AG10803 (cell line): ENCODE measurements at places on chromosomes 12 and 14.

- DNase-seq = no peak
Observed at GRCh38 chr14:63912286-63912685, 59.5 kb downstream of the SYNE2 start.

GRCh38 chr12:52805000-52805399 is 8.9 kb downstream of the KRT4 start:
- no peak for DNase-seq

DNA sequence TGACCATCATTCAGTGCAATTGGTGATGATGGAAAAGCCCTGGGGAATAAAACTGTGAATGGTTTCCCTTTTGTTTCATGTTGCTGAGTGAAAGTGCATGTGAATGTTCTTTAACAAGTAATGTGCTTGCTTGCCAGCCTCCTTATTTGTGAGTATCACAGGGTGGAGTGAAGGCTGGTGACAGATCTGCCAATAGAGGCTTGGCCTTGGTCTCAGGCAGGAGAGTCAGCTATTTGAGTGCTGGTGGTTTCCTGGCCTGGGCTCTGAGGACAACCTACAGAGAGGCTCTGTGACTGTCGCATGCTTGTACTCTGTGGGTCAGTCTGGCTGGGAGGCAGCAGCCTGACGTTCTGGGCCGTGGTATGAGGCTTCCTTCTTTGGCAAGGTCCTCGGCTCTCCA is 20.7 kb downstream of the KRT85 start:
- DNase-seq = no peak

- DNase-seq = peak; percentile 76
Observed at GRCh38 chr14:22872033-22872832, 693 bp downstream of the LRP10 start.

DNA sequence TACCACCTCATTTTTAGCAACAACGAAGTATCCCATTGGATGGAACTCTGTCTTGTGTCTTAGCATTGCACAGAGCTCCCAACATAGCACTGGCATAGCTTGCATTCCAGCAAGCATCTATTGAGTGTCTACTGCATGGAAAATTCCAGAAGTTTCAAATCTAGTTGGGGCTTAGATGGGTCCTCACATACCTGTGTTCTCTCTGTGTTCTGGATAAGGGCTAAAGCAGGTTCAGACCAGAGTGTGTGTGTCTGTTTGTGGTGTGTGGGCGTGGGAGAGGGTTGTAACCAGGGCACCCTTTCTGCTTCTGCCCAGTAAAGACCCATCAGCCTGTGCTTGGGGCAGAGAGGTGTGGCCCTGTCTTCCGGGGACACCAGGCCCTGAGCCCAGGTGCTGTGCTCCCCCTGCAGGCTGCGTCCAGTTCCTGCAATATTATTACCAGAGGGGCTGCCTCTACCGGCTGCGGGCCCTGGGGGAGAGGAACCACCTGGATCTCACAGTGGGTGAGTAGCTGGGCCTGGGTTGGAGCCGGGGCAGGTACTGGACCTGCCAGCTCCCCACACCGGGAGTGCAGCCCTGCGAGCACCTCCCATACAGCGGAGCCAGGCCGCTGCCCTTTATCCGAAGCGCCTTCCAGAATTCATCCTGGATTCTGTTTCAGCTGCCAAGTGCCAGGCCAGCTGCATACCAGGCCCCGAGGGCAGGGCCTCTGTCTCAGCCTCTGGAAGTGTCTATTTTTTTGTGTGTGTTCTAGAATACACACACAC is 20.3 kb downstream of the RHOF start:
- DNase-seq = peak; percentile 50

DNA sequence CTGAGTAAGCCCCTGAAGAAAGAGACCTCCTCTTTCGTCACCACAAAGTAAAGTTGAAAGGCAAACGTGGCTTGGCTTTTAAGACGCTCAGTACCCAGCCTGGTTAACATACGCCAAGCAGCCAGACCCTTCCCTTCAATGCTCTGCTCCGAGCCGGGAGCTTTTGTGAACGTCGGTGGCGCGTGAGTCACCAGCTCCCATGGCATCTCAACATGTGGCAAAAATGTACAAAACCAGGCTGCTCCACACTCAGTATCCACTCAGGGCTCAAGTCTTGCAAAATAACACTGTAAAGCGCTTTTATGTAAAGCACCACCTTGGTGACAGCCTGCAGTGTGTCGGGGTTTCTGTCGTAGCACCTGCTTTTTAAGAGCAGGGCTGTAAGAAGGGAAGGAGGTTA is 89.0 kb downstream of the SETD3 start:
- peak; percentile 72 for DNase-seq

- no peak for DNase-seq
Observed at GRCh38 chr12:10457760-10458159, 4.6 kb upstream of the KLRC1 start.

- DNase-seq = no peak
Observed at GRCh38 chr12:59594943-59595500, 807 bp upstream of the SLC16A7 start.

GRCh38 chr14:103806805-103807204 is 40.6 kb downstream of the PPP1R13B start:
- no peak for DNase-seq

DNA sequence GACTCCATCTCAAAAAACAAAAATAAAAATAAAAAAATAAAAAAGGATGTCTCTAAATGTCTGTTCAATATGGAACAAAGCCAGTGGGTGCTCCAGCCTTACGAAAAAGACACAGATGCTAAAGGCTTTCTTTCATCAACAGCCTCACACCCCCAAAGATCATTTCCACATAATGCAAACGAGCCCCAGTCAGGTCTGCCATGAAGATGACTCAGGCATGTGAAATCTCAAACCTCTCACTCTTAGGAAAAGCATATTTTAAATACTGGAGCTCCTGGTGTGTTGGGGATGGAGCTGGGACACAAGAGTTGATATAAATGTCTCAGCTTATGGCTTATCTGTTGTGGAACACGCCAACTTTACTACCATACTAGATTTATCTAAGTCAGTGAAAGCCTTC is 49.9 kb upstream of the PLXNC1 start:
- DNase-seq = peak; percentile 91

DNA sequence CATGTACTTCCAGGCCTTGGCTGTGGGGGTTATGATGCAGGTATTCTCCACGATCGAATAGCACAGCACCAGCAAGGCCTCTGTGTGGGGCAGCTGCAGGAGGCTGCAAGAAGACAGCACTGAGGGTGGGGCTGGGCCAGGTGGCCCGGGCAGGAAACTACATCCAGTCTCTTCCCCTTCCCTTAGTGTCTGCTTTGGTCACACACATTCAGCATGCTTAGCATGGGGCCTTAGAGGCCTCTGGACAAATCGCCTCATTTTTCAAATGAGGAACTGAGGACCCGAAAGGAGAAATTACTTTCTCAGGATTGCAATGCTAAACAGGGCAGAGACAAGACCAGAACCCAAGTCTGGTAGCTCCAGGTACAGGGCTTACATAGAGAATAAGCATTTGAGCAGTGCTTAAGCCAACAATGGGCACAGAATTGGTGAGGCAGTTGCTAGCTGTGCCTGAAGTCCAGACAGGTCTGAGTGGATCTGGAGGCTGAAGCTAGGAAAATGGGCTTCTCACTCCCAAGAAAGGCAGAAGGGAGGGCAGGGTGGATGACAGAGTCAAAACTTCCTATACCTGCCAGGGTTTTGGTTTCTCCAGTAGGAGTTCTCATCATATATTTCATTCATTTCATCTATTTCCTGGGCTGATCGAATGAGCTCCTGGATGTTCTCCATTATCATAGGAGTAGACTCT is 3.5 kb downstream of the ACRBP start:
- DNase-seq = no peak

DNA sequence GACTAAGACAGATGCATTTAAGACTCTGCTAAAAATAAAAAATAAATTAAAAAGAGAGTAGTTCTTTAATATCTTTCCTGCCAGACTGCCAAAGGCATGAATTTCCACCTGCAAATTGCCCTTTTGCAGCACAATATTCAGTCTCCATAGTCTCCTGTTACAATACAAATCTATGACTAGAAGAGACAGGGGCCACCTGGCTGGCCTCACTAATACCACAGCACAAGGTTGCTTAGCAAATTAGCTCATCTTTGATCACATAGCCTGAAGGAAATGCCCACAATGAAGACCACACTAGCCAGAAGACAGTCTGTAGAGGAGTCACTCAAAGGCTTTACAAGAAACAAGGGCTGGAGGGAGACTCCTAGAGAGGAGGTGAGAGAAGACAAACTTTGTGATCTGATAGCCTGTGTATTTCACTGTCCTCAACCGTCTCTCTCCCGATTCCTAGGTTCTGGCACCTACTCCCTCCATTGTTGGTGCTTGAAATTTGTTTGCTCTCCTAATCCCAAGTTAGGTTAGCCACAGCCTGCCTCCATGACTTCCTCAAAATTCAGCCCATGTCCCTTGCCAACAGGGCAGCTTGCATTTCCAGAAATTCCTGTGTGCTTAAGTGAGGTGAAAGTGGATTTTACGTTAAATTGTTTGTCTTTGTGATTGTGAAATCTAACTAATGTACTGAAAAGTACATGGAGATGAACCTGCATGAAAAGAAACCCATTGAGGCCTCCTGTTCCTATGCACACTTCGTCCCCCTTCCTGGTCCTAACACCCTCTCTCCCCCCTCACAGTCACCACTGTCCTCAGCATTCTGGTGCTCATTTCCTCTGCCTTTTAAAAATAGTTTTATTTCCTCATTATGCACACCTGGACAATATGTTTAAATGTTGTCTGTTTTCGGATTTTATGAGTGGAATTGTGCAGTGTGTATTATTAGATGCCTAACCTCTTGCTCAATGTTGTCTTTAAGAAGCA is 88.7 kb upstream of the PLXNC1 start:
- DNase-seq = no peak

- DNase-seq = no peak
Observed at GRCh38 chr14:51564460-51564859, 87.2 kb upstream of the FRMD6 start.

DNA sequence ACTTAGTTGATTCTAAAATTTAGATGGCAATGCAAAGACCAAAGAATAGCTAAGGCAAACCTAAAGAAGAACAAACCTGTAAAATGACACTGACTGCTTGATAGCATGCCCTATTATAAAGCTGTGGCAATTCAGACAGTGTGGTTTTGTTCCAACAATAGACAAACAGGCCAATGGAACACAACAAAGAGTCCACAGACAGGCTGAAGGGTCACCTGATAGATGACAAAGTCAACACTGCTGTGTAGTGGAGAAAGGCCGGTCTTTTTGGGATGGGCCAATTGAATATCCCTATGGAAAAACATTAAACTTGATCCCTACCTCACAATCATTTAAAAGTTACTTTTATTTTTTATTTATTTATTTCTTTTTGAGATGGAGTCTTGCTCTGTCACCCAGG is 33.8 kb upstream of the SLC25A3 start:
- DNase-seq = no peak

- DNase-seq = no peak
Observed at GRCh38 chr12:1920971-1921370, 2.5 kb upstream of the CACNA2D4 start.

DNA sequence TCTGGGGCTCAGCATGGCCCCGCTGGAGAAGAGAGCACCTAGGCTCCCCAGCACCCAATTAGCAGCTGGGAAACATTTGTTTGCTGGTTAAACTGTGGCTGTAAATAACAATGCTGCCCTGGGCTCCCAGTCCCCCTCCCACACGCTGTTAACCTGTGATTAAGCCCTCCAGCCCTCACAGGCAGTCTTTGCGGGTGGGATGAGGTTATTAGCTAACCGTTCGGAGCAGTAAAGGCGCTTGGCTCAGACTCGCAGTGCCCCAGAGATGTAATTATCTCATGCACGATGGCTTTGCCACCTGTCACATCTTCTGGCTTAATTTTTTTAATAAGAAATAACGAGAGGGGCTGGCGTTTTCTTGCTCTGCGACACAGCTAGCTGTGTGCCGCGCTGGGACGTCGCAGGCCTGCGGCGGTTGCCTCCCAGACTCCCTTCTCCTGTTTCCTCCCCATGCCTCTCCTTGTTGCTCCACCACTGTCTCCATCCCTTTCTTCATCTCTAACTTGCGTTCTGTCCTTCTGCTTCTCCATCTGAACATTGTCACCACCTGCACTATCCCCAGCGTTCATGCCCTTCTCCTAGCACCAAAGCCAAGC is 239.2 kb upstream of the FKBP4 start:
- no peak for DNase-seq

DNA sequence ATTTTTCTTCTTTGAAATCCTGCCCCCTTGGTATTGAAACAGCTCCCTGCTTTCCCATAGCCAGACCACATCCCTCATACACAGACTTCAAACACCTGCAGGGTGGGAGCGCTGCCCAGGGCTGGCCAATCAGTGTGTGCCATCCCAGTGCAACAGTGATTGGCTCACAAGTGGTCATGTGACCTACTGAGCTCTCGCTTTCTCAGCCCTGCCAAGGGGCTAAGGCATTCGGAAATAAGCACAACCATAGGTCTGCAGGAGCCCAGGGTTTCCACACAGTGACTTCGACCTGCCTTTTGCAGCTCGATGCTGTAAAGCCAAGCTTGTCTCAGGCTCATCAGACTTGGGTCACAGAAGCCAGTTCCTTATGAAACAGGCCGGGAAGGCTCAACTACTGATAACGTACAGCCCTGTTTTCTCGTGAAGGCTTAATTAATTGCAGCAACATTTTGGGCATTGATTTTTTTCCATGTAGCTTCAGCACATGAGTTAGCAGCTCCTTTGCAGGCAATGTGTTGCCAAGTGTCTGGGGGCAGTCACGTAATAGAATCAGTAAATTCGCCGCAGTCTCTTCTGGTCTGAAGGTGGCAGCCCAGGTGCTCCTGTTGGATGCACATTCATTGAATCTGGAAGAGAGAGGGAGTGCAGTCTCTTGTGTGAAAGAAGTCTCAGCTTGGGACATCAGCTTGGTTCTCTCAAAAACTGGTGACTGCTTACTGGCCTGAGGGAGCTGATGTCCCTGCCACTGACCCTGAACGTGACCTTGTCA is 1091.8 kb downstream of the AACS start:
- DNase-seq = no peak

DNA sequence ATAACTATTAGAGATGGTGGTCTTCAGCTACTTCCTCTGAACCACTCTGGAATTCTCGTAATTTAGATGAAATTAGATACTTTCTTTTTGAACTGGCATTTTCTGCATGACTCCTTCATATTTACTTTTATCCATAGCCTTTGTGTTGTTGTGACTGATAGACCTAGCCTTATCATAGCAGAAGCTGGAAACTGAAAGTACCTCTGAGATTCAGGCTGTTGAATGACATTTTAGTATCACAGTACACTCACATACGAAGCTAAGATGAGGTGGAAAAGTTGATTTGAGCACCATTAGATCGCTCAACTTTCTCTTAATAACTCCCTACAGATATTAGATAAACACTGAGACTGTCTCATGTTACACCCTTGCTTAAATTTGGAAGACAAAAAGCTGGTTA is 525.1 kb upstream of the FBXO33 start:
- DNase-seq = no peak

DNA sequence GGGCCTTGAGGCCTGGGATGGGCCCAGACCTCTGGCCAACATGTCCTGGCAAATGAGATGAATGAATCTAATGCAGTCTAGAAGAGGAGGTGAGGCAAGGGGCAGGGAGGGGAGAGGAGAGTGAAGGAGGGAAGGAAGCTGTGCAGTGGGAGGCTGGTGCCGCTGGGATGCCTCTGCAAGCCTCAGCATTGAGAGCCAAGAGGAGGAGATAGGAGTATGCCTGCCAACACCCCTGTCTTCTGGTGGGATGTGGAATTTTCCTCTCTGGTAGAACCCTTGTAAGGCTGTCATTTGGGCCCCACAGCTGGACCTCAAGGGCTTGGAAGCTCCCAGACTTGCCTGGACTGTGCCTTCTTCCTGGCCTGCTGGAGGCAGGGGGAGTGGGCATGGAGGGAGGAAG is 21.9 kb downstream of the KRT80 start:
- DNase-seq = no peak
